HFF-Myc (cell line): ENCODE measurements at places on chromosomes 4 and X.

GRCh38 chr4:94285666-94286065 lies 57.0 kb downstream of the HPGDS start:
- no peak for DNase-seq

DNA sequence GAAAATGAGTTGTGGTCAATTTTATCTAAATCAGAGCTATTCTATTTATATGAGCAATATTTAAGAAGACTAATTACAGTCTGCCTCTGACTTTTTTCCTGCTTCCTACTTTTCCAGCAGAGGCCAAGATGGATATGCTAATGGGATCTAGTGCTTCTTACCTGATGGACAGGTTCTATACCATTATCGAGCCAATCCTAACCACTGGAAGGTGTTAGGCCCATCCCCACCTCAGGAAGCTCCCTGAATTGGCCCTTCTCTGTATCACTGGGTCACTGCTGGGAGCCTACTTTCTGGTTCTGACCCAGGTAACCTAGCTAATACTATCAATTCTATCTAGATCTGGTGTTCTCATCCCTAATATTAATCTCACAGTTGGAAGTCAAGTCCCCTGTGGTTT lies 577 bp upstream of the YIPF7 start:
- no peak for DNase-seq

GRCh38 chrX:39550795-39551361 lies 546.9 kb downstream of the BCOR start:
- DNase-seq: no peak

DNA sequence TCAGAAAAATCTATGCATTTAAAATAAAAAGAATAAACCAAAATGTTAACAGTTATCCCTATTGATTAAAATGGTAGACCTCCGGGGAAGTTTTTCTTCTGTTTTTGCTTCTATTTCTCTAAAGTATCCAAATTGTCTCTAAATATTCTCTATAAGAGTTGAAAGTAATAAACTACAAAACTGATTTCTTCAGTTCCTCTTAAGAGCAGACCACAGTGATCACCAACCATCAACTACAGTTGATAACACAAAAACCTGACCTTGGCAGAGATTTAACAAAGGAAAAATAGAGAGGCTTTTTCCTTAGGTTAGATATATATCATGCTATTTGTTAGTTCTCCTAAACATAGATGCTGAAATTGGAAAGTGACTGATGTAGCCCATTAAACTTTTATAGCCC lies 27.3 kb downstream of the DDX60 start:
- DNase-seq: no peak

DNA sequence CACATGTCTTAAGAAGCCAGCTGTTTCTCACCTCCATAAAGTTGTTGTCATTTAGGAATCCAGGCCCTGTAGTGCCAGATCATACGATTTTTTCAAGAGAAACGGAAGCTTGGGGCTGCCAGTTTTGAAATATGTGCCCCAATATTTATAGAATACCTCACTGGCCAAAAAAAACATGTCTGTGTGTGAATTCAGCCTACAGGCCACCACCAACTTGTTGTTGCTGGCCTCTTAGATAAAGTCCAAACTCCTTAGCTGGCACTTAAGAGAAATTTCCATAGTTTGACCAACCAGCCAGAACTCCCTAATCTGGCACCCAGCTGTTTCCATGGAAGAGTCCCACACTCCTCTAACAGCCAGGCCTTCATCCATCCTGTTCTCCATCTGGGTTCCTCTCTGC lies 74.1 kb downstream of the WDR19 start:
- no peak for DNase-seq

- DNase-seq: no peak
Observed at GRCh38 chrX:13195340-13195739, 124.5 kb downstream of the ATXN3L start.

- peak; percentile 2 for DNase-seq
Observed at GRCh38 chr4:46931981-46932380, 22.9 kb upstream of the COX7B2 start.

DNA sequence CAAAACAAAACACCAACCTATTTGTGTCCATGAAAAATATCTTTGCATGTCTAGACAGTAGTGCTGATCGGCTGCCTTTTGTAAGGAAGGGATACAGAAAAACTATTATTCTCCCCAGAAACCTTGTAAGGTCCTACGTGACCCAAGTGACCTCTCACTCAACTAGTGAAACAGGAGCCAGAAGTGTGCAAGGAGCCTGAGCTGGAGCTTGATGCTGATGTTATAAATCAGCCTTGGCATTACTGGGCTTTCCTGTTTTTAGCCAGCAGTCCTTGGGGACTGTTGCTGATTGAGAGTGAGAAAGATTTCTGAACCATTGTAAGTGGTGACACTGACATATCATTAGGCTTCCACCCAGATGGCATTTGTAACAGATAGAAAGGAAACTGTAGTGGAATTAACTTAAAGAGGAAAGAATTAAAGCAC lies 100.8 kb upstream of the LIMCH1 start:
- DNase-seq: no peak

DNA sequence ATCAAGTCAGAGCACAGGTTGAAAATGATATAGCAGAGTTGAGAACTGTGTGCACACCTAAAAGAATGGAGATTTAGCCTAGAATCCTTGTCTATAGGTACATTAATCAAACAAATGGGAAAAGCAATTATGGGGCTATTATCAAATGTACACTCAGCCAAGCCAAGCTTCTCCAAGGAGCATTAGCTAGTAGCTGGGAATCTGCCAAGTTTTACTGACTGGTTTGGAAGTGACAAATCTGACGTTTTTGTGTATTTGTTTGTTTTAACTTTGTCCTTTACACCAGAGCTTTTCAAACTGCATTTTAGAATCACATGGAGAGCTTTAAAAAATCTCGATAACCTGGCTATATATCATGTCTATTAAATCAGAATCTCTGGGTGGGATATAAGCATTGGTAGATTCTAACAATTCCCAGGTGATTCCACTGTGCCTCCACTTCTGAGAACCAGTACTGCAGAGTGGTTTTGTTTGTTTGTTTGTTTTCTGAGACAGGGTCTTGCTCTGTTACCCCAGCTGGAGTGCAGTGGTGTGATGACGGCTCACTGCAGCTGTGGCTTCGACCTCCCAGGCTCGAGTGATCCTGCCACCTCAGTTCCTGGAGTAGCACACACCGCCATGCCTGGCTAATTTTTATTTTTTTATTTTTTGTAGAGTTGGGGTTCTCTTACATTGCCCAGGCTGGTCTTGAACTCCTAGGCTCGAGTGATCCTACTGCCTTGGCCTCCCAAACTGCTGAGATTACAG lies 279.8 kb downstream of the UNC5C start:
- no peak for DNase-seq

- DNase-seq: no peak
Observed at GRCh38 chr4:80202190-80202711, 4.9 kb downstream of the PRDM8 start.

DNA sequence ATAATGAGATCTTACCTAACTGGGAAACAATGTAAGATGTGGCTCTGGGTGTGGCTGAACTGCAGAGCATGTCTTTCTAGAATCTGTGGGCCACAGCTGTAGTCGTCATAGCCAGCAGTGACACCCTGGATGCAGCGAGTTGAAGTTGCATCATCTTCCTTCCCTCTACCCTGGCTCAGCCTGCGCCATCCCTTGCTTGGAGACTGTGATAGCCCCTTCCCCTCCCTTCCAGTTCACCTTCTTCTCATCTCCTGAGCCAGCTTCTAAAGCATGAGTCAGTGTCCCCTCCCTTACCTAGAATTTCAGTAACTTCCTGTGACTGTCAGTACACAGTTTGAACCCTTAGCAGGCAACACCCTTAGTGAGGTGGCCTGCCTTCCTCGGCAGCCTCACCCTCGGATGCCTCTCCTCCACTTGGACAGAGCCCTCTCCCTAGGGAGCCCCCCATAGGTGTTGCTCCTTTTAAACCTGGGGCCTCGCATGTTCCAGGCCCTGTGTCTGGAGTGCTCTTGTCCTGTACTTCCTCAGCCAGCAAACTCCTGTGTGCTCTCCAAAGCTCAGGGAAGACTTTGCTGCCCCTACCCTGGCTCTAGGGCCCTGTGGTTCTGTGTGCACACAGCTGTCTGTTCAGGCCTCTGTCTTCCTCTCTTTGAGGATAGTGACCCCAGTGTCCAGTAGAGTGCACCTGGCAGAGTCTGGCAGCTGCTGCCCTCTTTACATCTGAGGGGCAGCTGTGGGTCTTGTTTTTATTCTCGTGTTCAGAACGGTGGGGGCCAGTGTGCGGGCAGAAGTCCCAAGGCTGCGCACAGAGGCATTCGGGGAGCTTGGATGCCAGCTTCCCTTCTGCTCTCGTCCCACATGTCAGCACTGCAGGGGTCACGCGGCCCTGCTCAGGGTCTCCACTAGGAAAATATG lies 43.7 kb upstream of the TADA2B start:
- no peak for DNase-seq

- no peak for DNase-seq
Observed at GRCh38 chr4:156321203-156321602, 367.5 kb upstream of the CTSO start.

DNA sequence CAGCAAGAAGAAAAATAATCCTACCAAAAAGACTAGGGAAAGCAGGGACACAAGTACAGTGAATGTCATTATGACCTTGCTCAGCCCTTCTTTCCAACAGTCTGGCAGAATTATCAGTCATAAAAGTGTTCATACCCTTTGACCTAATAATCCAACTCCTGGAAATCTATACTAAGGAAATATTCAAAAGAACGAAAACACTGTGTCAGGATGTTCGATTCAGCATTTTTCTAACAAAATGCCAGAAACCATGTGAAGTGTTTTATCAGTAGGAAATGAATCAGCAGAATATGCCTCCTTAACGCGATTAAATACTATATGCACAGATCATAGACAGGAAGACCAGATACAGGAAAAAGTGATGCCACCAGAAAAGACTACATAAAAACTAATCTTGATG lies 16.2 kb upstream of the S100G start:
- no peak for DNase-seq

- no peak for DNase-seq
Observed at GRCh38 chr4:47084111-47084510, 52.7 kb downstream of the GABRB1 start.

DNA sequence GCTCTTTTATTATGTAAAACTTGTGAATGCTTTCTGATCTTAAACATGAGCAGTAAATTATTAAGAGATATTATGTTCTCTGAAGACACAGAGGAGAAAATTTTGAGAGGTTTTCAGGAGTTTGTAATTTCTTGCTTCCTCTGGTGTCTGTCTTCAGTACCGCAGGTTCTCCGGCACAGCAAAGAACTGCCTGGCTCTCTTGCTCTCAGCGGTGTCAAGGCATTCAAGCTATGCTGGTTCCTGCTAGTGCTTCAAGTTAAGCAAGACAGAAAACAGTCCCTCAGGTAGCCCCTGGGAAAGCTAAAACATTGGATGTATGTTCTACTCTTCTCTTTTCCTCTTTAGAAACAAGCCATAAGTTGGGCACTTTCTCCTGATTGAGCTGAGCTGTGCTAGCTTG lies 120.2 kb upstream of the CENPE start:
- no peak for DNase-seq

- no peak for DNase-seq
Observed at GRCh38 chr4:23369331-23369730, 520.5 kb downstream of the PPARGC1A start.

DNA sequence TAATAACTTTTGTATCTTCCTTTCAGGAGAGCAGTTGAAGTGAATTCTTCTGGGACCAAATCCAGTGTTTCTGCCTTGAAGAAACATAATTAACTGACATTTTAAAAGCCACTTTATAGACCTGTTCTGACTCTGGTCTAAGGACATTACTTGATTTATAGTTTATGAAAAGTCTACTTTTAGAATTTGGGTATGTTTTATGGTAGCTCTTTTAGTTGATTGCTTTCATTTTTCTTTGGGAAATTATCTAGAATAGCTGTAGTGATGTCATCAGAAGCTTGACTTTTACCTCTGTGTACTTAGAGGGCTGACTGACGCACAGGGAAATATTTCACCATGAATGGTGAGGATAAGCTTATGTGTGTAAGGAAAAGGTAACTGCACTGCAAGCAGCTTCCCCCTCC lies 131.8 kb upstream of the LIMCH1 start:
- DNase-seq: no peak

GRCh38 chr4:107896158-107896645 lies 35.1 kb upstream of the CYP2U1 start:
- DNase-seq: peak; percentile 84

DNA sequence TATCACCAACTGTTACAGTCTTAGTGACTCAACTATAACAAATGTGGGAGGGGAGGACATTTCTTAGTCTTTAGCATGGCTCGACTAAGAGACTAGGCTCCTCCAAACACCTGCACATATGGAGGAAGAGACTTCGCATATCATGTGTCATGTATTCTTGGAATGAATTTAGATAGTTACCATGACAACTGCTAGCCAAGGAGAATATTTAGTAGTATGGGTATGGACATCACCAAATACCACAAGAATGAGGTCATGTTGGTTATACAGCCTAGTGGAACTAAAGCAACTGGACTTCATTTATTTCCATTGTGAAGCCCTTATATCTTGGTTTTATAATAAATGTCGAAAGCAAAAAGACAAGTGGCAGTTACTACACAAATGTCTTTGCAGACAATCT lies 512.3 kb downstream of the CFAP47 start:
- DNase-seq: no peak

DNA sequence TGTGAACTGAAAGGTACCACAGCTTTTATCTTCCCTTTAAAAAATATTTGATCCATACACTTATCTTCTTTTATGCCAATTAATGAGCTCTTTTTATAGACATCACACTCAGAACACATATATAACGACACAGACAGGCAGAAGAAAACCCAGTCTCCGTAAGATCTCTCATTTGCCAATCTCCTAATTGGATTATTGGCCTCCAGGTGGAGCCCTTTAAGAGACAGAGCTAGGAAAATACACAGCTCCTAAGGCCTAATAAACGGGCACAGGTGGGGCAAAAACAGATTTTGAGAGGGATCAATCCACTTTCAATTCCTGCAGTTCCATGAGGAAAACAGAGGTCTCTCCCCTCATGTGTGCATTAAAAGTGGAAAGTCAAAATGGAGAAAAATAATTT lies 1495.4 kb downstream of the RPA4 start:
- no peak for DNase-seq

DNA sequence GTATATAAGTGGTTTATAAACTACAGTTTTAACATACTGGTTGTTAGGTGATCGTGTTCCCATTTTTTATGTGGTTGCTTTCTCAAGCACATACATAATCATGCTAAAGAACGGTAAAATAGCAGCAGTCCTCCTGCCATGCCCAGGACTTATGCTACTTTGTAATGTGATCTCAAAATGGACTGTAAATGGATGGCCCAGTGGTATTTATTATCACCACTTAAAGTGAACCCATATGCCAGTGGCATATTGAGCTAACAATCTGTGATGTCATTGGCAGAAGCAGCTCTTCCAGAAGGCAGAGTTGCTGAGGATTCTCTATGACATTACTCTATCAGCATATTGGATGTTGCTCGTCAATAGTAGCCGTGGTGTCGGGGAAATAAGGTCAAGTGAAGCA lies 28.6 kb downstream of the ANK2 start:
- DNase-seq: no peak

GRCh38 chrX:149858592-149858991 lies 22.4 kb upstream of the MAGEA8 start:
- no peak for DNase-seq

GRCh38 chr4:40800064-40800463 lies 50.3 kb downstream of the NSUN7 start:
- DNase-seq: no peak

- no peak for DNase-seq
Observed at GRCh38 chrX:13304052-13304451, 15.8 kb downstream of the ATXN3L start.
